ENCODE measurements at places on chromosomes 7 and 10.

GRCh38 chr10:99467236-99467999, 37.0 kb upstream of the GOT1 start:
- H3K27ac ChIP-seq: no peak overlapping the region
- peaks cover 16% of the 10 kb centered on the region for H3K27me3 ChIP-seq
- H3K36me3 ChIP-seq: no peaks in the 10 kb centered on the region
- no peak for DNase-seq

DNA sequence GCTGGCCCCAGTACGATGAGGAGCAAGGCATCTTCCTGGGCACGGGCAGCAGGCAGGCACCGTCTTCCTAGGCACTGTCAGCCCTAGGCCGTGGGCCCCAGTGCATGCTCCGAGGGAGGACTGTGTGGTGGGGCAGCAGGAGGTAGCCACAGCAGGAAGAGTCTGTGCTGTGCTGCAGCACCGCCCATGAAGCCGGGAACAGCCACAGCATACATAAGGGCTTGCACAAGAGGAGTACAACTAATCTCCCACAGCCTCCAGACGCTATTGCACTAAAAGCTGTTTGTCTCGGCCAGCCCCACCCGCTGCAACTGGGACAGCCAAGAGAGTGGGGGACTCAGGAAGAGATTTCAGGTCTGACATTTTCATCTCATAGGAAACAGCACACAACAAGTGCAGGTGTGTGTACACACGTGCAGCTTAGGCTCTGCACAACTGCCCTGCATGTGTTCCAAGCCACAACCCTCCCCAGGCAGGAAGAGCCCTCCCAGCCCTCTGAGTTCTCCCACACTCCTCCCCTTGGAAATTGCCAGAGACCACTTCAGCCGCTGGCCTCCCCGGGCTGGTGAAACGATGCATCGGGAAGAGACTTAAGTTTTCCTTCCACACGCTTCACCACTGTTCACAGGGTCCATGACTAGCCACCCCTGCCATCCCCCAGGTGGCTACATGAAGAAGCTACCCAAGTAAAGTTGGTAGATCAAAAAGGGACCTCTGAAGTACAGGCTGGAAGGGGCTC, 88.1 kb upstream of the DDC start:
- peaks cover 19% of the 10 kb centered on the region for H3K36me3 ChIP-seq
- no peak overlapping the region for H3K27ac ChIP-seq
- DNase-seq: no peak
- no peaks in the 10 kb centered on the region for H3K27me3 ChIP-seq
- peaks cover 2% of the 10 kb centered on the region for H3K4me1 ChIP-seq
- no peak overlapping the region for H3K4me3 ChIP-seq

- no peak for DNase-seq
- no peaks in the 10 kb centered on the region for H3K27me3 ChIP-seq
- peaks cover 1% of the 10 kb centered on the region for H3K36me3 ChIP-seq
- no peak overlapping the region for H3K4me3 ChIP-seq
These were observed 40.4 kb downstream of the ICA1 start for GRCh38 chr7:8221567-8221966.

DNA sequence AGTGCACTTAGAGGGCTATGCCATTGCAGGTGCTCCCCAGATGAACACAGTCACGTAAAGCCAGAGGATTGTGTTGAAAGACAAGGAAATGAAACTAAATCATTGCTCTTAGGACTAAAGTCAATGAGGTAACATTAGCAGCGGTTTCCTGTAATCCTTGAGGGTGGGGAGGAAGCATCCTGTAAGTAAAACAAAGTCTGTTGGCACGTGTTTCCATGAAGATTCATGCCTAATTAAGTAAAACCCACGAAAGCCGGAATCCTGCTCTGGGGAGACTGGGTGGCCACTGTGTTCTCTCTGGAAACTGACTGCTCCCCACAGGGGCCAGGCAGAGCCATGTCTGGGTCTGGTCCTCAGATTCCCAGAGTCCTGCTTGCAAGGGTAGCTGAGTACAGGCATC, 18.3 kb downstream of the STEAP1B start:
- no peaks in the 10 kb centered on the region for H3K36me3 ChIP-seq
- H3K27me3 ChIP-seq: peaks cover 10% of the 10 kb centered on the region
- no peak overlapping the region for H3K4me3 ChIP-seq
- H3K4me1 ChIP-seq: peaks cover 9% of the 10 kb centered on the region

- H3K27ac ChIP-seq: no peak overlapping the region
- DNase-seq: no peak
- no peaks in the 10 kb centered on the region for H3K36me3 ChIP-seq
These were observed 354.7 kb downstream of the HGF start for GRCh38 chr7:81415181-81415580.

GRCh38 chr10:15015451-15015850, 28.3 kb upstream of the OLAH start:
- H3K36me3 ChIP-seq: no peaks in the 10 kb centered on the region
- peaks cover 13% of the 10 kb centered on the region for H3K4me1 ChIP-seq
- H3K27me3 ChIP-seq: no peaks in the 10 kb centered on the region

DNA sequence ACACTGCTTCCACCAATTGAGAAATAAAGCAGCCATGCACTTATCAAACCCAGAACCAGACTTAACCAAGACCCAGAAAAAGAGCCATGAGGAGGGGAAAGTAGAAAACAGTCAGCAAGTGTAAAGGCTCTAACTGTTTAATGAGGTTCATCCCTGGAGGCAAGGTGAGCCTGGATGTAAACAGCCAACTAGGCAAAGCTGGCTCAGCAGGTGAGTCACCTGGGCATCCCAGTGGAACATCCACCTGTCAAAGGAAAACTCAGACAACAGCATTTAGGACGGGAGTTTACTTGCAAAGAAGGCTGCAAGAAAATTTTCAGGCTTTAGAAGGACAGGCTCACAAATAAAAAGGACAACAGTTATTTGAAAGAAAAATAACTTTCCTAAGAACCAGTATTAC, 153.0 kb downstream of the SNX13 start:
- DNase-seq: no peak
- no peaks in the 10 kb centered on the region for H3K36me3 ChIP-seq
- H3K4me3 ChIP-seq: no peak overlapping the region
- H3K27ac ChIP-seq: no peak overlapping the region

DNA sequence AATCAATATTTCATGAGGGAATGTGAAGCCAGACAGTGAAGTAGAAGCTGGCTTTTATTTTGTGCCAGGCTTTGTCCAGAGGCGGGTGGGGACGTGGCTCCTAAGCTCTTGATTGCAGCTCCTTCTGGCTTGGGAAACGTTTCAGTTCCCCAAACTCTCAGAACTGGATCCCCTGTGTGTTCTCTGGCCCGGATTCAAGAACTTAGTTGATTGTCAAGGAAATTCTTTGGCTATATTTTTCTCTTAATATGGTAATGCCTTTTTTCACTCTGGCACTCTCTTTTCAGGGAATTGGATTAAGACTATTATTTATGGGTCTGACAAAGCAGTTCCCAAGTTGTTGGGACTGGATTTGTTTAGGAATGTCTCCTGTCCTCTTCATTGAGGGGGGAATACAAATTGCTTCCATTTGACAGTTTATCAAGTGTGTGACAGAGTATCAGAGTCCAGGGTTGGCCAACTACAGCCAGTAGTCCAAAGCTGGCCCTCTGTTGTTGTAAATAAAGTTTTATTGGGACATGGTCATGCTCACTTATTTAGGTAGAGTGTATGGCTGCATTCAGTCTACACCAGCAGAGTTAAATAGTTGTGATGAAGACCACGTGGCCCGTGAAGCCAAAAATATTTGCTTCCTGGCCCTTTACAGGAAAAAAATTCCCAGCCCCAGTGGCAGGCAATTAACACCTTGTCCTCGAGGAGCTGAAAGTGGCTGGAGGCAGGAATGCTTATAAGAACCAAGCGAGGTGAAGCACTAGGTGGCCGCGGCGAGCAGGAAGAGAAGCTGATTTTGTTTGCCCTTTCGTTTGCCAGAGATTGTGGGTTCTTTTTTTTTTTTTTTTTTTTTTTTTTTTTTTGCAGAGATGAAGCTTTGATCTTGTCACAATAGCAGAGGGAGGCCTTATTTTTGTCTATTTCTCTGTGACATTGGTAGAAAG, 34.3 kb downstream of the HTRA1 start:
- no peak for DNase-seq
- peaks cover 37% of the 10 kb centered on the region for H3K27me3 ChIP-seq
- H3K36me3 ChIP-seq: no peaks in the 10 kb centered on the region
- H3K4me1 ChIP-seq: peaks cover 7% of the 10 kb centered on the region
- no peak overlapping the region for H3K27ac ChIP-seq
- H3K4me3 ChIP-seq: no peak overlapping the region

DNA sequence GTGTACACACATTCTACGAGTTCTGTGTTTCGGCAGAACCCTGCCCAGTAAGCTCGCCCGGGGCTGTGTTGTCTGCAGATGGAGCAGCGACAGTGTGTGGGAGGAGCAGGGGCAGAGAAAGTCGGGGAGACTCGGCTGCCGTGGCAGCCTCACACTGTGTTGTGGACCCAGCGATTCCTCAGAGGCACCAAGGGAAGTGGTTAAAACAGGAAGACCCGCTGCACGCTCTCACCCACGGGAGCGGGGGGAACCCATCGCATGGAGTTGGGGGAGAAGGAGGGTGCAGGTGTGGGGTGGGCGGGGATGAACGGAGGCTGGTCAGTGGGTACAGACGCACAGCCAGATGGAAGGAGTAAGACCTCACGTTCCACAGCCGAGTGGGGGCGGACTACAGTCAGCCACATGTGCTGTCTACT, 250.2 kb downstream of the ELFN1 start:
- no peak overlapping the region for H3K27ac ChIP-seq
- no peaks in the 10 kb centered on the region for H3K36me3 ChIP-seq
- no peak overlapping the region for H3K4me3 ChIP-seq
- H3K4me1 ChIP-seq: no peaks in the 10 kb centered on the region

- peaks cover 11% of the 10 kb centered on the region for H3K27me3 ChIP-seq
- H3K27ac ChIP-seq: no peak overlapping the region
- H3K4me1 ChIP-seq: no peaks in the 10 kb centered on the region
- no peak overlapping the region for H3K4me3 ChIP-seq
- peak; percentile 44 for DNase-seq
- H3K36me3 ChIP-seq: no peaks in the 10 kb centered on the region
These were observed 21.9 kb upstream of the VSIR start for GRCh38 chr10:71795248-71795647.

- H3K4me3 ChIP-seq: no peak overlapping the region
- peaks cover 2% of the 10 kb centered on the region for H3K36me3 ChIP-seq
- no peaks in the 10 kb centered on the region for H3K4me1 ChIP-seq
- no peak overlapping the region for H3K27ac ChIP-seq
- no peaks in the 10 kb centered on the region for H3K27me3 ChIP-seq
These were observed 110.1 kb downstream of the SNX13 start for GRCh38 chr7:17830206-17830605.

DNA sequence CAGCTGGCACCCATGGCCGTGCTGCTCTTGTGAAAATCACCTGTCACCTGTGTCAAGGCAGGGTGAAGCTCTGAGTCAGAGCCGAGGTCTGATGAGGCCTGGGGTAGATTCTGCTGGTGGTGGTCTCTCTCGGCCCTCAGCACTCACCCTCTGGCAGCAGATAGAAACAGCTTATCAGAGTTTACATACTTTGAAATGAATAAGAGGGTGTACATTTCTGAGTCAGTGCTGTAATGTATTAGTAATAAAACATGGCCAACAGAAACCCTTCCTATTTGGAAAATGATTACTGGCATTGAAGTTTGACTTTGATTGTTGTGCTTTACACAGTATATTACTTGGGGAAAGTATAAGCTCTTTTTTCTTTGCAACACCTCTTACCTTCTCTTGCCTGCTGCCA, 228.8 kb downstream of the SNX10 start:
- no peaks in the 10 kb centered on the region for H3K36me3 ChIP-seq
- H3K27me3 ChIP-seq: peaks cover 8% of the 10 kb centered on the region
- no peak overlapping the region for H3K27ac ChIP-seq
- no peak overlapping the region for H3K4me3 ChIP-seq
- peaks cover 2% of the 10 kb centered on the region for H3K4me1 ChIP-seq

DNA sequence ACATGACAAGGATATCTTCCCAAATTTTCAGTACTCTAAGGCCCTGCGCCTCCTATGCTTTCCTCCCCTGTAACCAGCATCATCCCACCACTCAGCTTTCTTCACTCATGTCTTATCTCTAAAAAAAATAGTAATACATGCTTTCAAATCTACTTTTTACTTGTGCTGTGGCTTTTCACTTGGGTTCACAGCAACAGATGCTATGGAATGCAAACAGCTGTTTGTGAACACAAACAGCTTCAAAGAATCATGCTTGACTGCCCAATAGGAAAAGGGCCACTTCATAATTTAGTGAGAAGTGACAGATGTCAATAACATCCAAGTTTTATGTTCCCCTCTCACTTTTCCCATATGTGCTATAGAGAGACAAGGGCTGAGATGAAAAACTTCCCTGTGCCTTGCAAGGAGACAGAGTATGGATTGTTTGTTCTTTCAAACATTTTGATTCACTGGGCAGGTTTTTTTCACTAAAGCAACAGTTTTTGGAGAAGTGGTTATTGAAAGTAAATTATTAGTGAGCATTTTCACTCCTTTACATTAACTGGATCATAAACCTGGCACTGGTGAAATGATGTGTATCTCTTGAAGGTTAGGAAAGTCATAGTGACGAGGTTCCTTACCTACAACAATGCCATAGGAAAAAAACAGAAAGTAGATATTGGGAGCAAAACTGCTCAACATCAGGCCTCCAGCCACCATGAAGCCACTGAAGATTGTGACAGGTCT, 37.3 kb downstream of the SLC16A9 start:
- DNase-seq: no peak
- no peaks in the 10 kb centered on the region for H3K27me3 ChIP-seq
- H3K36me3 ChIP-seq: peaks cover 6% of the 10 kb centered on the region
- H3K27ac ChIP-seq: no peak overlapping the region
- H3K4me1 ChIP-seq: no peaks in the 10 kb centered on the region

DNA sequence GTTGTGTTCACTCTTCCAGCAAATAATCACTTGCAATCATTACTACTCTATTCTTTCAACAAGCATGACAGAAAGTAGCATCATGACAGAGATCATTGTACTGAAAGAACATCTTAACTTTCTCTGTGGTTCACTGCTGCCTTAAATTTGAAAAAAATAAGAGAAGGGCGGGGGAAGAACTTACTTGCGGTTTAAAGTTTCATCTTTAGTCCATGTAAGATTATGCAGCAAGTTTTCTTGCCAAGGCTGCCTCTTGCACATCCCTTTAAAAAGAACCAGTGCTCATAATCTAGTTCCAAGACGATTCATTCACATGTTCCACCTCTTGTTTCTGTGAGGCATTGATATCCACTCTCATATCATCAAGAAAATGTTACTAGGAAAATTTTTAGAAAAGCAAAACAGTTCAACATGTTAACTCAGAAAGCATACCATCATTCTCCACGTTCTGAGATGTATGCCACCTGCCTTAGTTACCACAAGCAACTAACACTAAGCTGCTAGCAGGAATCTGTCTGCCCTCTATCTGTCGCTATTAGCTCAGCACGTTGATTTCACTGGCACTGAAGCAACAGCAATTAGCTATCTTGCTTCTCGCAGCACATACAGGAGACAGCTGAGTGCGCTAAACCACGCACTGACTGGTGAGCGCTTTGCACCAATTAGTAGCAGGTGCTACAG, at the start of gene PCDH15:
Gene PCDH15, minus strand, starts transcription at position 491 of the 681 bp plus-strand sequence. CDS start 136,969 bp downstream, outside the sequence.
- H3K27me3 ChIP-seq: peaks cover 2% of the 10 kb centered on the region
- H3K27ac ChIP-seq: no peak within 1 kb of the TSS
- H3K36me3 ChIP-seq: no peaks in the 10 kb centered on the region

All from progenitor cell of endocrine pancreas (in vitro differentiated cells).